Caki2 (cell line): ENCODE measurements at places on chromosomes 16 and 17. TPM values are rescaled to one million over a fixed set of nuclear protein-coding genes. Genes with fewer than 3 reads are reported as not detected.

DNA sequence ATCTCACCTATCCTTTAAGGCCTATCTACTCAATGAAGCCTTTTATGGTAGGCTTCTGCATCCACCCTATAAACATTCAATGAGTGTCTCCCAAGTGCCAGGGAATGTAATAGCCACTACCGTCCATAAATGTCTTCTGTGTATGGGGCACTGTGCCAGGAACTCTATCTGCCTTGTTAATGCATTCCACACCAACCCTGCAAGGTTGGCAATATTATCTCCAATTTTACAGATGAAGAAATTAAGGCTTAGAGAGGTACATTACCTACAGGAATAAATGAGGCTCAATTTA is 20.0 kb downstream of the MAP3K14 start:
- no peak for DNase-seq

DNA sequence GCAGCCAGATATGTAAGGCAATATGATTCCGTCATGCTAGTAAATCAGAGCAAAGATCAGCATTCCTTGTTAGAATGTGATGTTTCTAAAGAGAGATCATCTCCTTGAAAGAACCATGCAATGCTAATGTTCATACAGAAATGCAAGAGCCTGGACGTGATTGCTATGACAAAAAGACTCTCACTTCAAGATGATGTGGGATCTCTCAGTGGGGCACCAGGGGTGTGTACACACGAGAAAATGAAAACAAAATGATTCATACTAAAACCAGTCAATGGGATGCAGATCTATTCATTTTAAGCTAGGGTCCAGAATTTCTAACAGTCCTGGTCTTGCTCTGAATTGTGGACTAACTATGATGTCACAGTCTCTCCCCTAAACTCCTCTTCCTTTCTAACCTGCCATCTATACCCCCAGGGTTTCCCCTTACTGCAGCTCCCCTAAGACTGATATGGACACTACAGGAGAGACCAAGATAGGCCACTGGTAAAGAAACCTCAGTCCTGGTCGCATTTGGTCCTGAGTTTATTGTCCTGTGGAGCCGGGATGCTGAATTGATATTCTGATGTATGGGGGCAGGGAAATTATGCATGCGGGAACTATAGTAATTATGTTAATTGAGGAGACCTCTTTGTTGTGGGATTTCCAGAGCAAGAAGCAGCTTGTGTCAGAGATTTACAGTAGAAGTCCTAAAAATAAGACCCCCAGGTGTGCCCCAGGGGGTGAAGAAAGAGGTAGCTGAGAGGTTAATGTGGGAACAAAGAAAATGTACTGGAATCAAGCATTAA is 179.0 kb downstream of the PMP22 start:
- DNase-seq: no peak

GRCh38 chr17:81052199-81052997 is 17.4 kb downstream of the BAIAP2 start:
- no peak for DNase-seq

- DNase-seq: no peak
Measured at GRCh38 chr16:58809213-58809612, 75.1 kb upstream of the GOT2 start.

- DNase-seq: no peak
Measured at GRCh38 chr16:10881479-10882030, 4.6 kb downstream of the CIITA start.

DNA sequence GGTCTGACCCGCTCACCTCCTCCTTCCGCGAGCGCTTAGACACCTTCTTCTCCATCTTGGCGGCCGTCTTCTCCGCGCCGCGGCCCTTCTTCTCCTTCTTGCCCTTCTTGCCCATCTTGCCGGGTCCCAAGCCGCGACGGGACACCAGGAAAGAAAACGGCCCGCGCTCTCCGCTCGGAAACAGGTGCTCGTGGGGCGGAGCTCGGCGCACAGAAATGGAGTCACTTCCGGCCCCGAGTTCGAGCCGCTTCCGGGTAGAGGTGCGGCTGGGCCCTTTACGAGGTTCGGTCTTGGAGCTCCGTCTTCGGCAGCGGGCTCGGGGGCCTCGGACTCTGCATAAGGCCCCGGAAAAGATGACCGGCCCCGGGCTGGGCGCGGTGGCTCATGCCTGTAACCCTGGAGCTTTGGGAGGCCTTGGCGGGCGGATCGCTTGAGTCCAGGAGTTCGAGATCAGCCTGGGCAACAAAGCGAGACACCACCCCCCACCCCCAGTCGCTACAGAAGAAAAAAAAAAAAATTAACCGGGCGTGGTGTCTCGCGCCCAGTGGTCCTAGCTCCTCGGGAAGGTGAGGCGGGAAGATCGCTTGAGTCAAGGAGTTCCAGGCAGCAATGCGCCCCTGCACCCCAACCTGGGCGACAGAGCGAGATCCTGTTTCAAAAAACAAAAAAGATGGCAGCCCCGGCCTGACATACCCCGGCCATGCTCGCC is at the start of gene KLHDC4:
KLHDC4 (minus strand) TSS at position 211 of the 709 bp plus-strand sequence; CDS start at position 115, 96 bp downstream.
- peak; percentile 81 for DNase-seq

The NSRP1 gene
- 0.67 and 1.9 TPM in 2 replicates for total RNA-seq

The TRAF4 gene
- total RNA-seq: 49.3 and 61.6 TPM in 2 replicates

The SLC38A8 gene
- not detected in 2 replicates for total RNA-seq

The ANKRD13B gene
- 15.8 and 17.3 TPM in 2 replicates for total RNA-seq

The NPIPA7 gene
- total RNA-seq: 1.3 TPM in 1 of 2 replicates, not detected in the other

The HS3ST4 gene
- 0.07 TPM in 1 of 2 replicates, not detected in the other for total RNA-seq
